DMS153 (cell line): ENCODE measurements at places on chromosomes 7 and 10.

- no peak for DNase-seq
Observed at GRCh38 chr7:139936760-139937310, 107.8 kb downstream of the TBXAS1 start.

GRCh38 chr10:71440506-71441035 lies 43.9 kb downstream of the CDH23 start:
- DNase-seq: no peak

GRCh38 chr10:73167783-73168464 lies at the start of the genes ECD and FAM149B1:
ECD (minus strand) TSS chr10:73168008; CDS start chr10:73163937, 4,071 bp downstream.
FAM149B1 (plus strand) TSS chr10:73168119; CDS start chr10:73168340, 221 bp downstream.
- peak; percentile 80 for DNase-seq

DNA sequence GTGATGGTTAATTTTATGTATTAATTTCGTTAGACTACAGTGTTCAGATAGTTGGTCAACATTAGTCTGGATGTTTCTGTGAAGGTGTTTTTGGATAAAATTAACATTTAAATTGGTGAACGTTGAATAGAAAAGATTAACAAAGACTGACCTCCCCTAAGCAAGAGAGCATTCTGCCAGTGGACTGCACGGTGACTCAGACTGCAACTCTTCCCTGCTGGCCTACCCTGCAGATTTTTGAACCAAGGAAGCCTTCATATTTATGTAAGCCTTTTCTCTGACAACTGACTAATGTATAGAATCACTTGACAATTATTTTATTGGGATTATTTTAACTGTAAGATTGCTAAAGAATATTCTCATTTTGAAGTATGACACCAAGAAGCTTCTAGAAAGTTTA lies 7.9 kb upstream of the ZNF248 start:
- no peak for DNase-seq

- DNase-seq: no peak
Observed at GRCh38 chr7:43872406-43873110, 3.2 kb upstream of the MRPS24 start.

GRCh38 chr7:48298779-48299178 lies 127.5 kb downstream of the ABCA13 start:
- DNase-seq: no peak

DNA sequence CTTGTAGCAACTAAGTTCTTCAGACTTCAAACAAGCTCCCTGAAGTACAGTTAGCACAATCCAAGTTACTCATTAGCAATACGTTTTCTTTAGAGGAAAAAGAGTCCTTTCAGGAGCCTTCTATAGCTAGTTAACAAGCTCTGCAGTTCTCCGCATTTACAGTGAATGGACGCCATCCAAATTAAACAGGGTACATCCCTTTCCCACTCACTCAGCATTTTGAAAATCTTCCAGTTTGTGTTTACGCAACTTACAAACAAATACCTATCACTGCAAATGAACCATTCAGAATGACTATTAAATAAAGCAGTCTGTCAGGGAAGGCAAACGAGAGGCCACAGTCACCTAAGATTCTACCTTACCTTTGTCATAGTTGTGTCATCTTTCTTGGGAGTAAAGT lies 84.5 kb downstream of the RNF32 start:
- DNase-seq: no peak

DNA sequence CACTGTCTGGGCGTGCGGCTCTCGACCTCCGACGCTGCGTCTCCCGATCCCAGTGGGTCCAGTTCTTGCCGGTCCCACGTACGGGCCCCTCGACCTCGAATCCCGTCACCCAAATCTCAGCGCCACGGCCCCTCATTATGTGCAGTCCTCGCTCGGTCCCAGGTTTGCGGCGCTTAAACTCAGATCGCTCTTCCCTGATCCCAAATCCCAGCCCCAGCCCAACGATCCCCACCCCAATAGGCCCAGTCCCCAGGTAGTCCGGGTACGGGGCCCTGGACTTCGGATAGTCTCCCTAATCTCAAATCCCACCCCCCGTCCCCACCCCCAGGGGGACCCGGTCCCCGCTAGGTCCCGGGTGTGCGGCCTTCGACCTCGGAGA lies 666 bp downstream of the HNRNPF start:
- no peak for DNase-seq

GRCh38 chr10:89029785-89030437 lies 39.3 kb downstream of the FAS start:
- no peak for DNase-seq

GRCh38 chr7:142451296-142451695 lies 193.4 kb upstream of the PRSS58 start:
- DNase-seq: no peak

DNA sequence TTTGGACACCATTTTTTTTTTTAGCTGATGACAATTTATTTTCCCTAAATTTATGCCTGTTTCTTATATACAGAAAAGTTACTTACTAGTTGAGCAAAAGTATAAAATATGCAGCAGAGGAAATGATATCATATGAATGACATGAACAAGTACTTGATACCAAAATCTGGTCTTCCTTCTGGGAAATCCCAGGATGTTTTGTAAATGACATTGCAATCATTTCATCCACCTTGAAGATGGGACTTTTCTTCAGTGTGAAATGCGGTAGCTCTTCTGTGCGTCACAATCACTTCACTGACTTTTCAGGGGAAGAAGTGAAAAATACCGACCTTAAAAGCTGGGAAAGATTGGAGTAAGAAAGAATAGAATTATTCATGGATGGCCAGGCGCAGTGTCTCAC lies 23.8 kb downstream of the C1QL3 start:
- DNase-seq: no peak

DNA sequence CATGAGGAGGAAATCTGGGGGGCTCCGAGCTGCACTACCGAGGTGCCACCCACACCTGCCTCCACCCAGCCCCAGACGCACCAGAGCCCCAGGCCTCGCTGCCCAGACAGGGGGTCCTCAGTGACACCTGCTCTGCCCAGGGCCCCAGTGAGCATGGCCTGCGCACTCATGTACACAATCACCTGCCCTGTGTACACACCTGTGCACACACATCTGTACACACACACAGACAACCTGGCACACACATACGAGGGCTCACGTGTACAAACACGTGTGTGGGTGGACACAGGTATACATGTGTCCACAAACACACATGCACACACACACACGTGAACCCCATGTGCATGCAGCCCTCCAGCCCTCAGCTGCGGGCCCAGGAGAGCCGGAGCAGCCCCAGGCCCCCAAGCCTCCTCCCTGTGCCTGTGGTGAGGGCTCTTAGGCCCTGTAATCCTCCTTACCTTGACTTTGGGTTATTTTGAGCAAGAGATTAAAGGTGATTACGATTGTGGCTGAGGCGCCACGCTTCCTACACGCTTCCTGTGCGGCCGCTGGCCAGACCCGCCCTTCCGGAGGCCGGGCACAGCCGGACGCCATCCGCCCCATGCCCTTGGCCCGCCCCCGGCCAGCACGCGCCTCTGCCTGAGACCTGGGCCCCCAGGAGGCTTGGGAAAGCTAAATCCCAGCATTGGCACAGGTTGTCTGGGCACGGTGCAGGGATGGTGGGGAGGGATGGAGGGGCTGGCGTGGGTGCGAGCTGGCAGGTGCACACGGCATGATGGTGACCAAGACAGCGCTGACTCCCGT lies 71.9 kb downstream of the ELFN1 start:
- peak; percentile 29 for DNase-seq

DNA sequence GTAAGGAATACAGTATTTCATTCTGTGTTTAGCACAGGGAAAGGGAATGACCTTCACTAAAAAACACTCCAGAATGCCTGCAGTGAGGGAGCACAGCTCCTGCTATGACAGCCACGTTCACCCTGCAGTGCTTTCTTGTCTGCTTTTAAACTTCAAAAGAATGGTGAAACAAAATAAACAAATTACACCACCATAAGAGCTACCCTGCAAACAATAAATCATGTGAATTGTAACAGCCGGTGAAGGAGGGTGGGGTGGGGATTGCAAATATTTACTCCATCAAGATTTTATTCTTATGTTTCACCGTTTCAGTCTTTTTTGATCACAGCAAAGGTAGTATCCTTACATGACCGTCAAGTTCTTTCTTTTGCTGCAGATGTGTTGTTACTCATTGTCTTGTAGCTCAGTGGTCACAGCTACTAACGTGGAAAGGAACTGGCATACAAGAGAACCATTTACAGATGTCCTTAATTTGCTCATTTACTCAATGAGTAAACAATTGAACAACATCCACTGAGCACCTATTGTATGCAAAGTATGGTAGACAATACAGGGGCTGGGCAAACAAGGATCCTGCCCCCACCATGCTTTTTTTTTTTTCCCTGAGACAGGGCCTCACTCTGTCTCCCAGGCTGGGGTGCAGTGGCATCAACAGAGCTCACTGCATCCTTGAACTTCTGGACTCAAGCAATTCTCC lies 4.1 kb upstream of the CHN2 start:
- peak; percentile 66 for DNase-seq

- no peak for DNase-seq
Observed at GRCh38 chr10:77732213-77733003, 94.8 kb upstream of the KCNMA1 start.

GRCh38 chr7:42283553-42283952 lies 46.5 kb upstream of the GLI3 start:
- DNase-seq: no peak

DNA sequence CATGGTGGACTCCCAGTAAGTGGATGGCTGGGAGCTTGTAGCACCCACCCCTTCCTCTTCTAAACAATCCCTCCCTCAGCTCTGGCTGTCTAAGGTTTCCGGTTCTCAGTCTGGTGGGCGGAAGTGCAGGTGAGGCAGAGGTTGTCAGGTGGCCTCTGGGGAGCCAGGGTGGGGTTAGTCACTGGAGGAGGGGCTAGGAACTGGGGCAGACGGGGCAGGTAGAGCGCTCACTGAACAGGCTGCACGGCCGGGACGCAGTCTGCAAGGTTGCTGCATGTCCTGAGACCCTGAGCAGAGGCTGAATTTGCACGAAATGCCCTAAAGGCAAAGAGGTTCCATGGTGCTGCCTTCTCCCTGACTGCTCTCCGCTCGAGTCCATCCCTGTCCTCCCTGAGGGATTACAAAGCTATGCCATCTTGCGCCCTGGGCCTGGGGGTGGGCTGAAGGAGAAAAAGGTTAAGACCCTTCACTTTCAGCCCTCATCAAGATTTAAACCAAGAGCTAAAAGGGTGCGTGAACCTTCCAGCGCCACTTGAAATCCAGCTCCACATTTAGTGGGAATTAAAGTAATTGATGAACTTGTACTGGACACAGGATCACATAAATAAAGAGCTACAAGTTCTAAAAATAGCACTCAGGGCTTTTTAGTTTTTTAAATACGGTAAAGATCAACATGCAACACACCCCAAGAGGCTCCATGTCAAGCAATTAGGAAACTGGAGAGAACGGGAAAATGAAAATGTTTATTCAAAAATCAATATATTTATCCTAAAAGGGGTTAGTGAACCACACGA lies 62.3 kb upstream of the CTBP2 start:
- no peak for DNase-seq

- DNase-seq: no peak
Observed at GRCh38 chr10:74988054-74988775, 123.2 kb upstream of the SAMD8 start.

DNA sequence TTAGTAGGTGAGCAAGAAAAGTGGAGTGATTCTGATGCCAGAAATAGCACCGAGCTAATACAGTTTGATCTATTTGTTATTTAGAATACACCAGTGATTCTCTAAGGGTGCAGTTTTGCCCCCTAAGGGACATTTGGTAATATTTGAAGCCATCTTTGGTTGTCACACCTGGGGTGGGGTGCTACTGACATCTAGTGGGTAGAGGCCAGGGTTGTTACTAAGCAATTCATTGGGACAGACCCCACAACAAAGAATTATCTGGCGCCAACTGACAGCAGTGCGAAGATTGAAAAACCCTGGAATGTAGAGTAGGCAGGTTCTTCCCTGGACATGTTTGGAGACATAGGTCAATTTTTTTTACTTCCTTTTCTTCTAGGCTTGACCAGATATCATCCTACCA lies 14.6 kb downstream of the PALS2 start:
- no peak for DNase-seq

DNA sequence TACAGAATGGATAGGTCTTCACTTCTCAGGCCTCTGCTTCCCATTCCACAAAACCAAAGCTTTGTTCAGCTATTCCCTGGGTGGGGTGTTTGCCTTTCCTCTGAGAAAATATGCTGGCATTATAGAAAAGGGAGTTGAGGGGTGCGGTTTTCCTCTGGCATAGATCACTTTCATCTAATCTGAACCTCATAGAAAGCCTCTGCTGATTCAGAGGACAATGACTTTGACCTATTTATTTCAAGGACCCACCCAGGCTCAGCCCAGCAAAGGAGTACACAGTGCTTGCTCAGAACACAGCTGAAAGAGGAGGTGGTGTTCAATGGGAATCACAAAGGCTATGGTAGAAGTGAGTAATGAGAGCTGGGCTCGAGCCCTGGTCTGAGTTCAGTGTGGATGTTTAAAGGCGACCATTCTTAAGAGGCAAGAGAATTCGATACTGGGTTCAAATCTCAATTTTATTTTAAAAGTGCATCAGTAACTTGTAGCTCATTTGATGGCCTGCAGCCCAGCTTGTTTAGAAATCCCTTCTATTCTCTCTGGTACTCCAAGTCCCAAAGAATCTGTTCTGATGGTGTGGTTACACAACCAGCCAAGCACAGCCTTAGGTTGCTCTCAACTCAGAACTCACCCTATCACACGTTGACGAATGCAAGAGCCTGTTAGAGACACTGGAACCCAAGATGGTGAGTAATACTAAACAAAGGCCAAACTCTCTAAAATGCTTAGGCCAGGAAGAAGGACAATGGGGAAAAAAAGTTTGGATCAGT lies 1012.8 kb downstream of the LRMDA start:
- no peak for DNase-seq

DNA sequence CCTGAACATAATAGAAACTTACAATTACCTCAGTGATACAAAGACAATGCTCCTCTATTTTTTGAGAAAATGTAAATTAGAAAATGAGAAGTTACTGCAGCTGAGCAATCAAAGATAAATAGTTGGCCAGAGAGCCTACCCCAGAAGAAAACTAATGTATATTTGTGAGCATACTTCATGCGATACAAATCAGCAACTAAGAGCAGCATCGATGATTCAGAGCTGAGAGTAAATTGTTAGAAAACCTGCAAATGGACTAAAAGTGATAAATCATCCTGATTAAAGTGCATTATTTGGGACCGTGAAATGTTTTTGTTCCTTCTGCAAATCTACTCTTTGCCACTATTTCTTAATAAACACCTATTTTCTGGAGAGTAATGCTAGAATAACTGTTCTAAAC lies 285.7 kb downstream of the PPP1R3A start:
- no peak for DNase-seq

DNA sequence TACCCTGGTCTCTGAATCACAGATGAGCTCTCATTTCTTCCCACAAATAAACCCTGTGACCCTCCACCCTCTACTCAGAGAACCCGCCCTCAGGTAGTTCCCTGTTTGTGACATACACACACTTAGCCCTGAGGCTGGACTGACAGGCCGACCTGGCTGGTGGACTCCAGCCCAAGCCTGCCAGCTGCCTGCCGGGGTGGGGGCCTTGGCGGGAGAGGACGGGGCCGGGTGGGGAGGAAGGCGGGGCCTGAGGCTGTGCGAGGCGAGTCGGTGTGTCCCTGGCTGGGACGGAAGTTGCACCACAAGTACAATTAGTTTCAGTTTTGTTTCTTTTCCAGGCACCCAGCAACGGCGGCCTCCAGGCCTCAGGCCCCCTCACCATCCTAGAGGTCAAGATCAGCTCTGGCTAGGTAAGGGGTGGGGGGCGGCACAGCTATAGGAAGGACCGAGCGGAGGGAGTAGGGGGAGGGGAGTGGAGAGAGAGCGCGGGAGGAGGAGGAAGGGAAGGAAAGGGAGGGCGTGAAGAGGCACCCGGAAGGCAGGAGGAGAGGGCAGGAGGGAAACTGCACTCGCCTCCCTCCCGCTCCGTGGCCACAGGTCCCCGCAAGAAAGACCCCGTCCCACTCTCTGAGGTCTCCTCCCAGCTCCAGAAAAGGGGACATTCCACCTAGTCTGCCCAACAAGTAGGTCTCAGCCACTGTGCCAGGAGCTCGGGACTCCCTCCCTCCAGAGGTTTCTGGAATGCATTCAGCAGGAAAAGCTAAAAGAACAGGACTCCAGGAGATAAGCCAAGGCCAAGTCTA lies at the start of gene TRIM56:
Gene TRIM56 (plus strand): TSS at position 320 of the 803 bp plus-strand sequence. CDS start 1,832 bp downstream, outside the sequence.
- DNase-seq: peak; percentile 78
